Amniotic stem cell (primary cell): ENCODE measurements at places on chromosomes 5 and 9.

- DNase-seq, result no peak
Observed at GRCh38 chr5:14854799-14855198, 16.8 kb downstream of the ANKH start.

DNA sequence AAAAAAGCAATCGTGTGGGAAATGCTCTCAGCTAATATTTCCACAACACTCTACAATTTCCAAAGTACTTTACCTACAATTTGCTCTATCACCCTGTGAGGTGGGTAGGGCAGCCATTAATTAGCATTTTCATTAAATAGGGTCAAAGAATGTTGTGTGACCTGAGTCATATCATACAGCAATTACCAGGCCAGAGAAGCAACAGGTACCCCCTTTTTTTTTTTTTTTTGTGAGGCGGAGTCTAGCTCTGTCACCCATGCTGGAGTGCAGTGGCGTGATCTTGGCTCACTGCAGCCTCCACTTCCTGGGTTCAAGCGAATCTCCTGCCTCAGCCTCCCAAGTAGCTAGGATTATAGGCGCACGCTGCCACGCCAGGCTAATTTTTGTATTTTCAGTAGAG lies 108.8 kb upstream of the RETREG1 start:
- DNase-seq, result no peak

GRCh38 chr9:92324889-92325268 lies 271 bp downstream of the NOL8 start:
- DNase-seq, result no peak

DNA sequence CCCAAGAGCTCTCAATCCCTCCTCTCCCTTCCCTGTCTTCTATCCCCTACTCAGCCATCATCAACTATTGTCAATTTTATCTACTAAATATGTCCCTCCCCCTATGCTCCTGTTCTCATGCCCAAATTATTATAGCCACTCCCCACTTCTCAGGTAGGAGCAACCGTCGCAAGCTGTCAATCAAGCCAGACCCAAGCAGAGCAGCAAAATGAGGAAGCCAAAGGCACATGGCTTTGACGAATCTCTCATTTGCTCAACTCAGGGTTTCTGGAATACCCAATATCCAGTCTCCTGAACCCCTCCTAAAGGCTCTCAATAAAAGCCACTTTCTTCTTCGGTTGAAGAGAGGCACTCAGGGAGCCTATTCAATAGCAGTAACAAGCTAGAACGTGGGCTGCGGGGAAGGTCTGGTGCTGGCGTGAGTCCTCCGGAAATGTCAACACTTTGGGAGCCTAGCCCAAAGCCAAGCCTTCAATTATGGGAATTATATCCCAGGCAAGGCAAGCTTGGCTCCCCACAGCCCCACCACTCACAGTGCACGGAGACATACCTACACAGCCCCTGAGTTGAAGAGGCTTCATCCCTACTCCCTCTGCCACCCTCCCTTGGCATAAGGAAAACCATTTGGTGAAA lies 47.7 kb downstream of the SIL1 start:
- no peak for DNase-seq

- DNase-seq, result peak; percentile 67
Observed at GRCh38 chr5:149062371-149063016, 368 bp downstream of the SH3TC2 start.

- DNase-seq, result no peak
Observed at GRCh38 chr5:145699846-145700245, 135.3 kb downstream of the PRELID2 start.

- no peak for DNase-seq
Observed at GRCh38 chr5:115985802-115986757, 23.8 kb downstream of the LVRN start.

DNA sequence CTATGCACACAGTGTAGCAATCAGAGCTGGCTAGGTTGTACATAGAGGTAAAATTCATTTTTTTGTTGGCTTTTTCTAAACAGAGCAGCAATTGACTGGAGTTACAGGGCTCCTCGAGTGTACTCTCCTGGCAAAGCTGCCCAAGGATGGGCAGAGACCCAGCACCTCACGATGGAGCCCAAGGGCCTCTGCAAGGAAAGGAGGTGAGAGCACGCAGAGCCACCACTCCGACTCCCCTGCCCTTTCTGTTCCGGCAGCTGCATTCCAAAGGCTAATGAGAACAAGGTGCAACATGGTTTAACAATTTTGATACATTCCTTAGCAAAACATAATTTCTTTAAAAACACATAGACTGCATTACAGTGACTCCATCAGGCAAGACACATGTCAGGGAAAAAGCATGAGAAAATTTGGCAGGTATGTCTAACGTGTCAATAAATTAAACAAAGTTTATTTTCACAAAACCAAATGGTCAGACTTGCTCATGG lies 47.5 kb downstream of the SAXO1 start:
- DNase-seq, result no peak

- DNase-seq, result peak; percentile 33
Observed at GRCh38 chr5:103139264-103139865, 19.3 kb downstream of the PPIP5K2 start.

DNA sequence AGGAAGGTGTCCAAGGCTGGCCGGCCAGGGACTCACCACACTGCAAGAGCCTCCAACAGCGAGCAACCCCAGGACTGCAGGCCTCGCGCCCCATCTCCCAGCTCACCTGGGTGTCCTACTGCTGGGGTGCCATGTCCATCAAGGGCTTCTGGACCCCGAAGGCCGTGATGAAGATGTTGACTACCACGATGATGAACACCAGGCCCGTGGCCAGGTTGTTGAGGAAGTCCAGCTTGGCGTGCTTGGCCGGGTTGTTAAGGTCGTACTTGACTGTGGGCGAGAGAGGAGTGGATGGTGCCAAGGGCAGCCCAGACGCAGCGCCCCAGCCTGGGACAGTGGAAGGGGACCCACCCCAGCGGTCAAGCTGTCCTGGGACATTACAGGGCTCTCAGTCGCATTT lies 9.3 kb downstream of the NINJ1 start:
- DNase-seq, result no peak

DNA sequence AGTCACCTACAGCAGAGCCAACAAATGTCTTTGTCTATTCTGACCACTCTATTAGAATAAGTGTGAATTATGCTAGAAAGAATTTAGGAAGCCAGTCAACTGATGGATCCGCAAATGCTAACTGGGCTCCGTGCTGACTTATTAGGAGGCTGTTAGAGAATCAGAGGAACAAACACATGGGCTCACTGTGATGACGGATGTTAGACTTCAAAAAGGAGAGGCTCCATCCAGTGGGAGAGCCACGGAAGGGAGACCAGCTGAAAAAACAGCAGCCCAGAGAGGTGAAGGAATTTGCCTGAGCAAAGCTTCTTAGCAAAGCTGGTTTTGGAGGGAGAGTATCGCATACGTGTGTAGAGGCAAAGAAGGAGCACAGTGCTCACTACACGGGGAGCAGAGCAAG lies 5.8 kb upstream of the TGFBI start:
- DNase-seq, result no peak

DNA sequence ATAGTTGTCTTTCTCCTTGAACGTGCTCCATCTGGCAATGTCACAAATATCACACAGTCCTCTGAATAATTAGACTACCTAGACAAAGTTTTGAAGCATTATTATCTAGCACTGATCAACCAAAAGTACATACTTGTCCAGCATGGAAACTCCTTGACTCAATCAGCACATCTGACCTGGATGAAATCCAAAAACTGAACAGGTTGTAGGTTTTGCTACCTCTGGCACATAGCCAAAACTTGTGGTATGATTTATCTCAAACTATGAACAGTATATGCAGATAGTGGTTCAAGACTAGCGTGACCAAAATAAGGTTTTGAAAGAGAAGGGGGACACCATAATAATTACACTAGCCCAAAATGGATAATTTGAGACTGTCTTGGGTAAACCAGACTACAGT lies 158.1 kb downstream of the ARRDC3 start:
- no peak for DNase-seq

- no peak for DNase-seq
Observed at GRCh38 chr9:12781226-12781733, 6.5 kb downstream of the LURAP1L start.

DNA sequence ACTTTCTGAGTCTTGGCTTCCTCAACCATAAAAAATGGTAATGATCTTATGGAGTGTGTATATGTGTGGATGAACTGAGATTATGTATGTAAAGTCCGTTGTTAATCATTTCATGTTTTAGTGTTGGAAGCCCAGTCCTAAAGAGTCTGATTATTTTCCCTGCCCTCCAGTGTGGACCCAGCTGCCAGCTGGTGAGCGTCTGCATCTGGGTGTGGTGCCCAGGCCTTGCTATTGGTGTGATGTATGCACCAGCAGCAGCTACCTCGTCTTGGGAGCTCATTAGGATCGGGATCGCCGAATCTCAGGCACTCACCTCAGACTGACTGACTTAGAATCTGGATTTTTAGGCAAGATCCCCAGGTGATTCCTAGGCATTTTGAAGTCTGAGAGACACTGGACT lies 63.8 kb downstream of the LRRC70 start:
- no peak for DNase-seq
